Foreskin keratinocyte (primary cell): ENCODE measurements at places on chromosomes 7 and 10.

- DNase-seq = no peak
Measured at GRCh38 chr7:117127585-117128168, 174.4 kb downstream of the ST7 start.

DNA sequence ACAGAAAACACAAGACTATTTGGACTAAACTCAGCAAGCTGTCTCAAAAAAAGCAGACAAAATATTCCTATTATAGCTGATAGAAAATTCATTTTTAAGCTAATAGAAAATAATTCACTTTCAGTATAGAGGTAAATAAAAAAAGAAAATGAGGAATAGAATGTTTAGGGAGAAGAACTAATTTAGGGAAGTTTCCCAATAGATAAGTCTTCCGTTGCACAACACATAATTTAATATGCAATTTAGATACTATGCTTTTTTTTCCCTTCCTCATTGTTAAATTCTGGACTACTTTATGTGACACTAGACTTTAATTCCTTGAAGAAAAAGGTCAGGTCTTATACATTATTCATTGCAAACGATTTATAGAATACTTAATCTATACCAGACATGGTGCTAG is 10.3 kb downstream of the PNPLA8 start:
- DNase-seq = no peak

- DNase-seq = peak; percentile 74
Measured at GRCh38 chr7:157404845-157405481, 68.2 kb downstream of the DNAJB6 start.

DNA sequence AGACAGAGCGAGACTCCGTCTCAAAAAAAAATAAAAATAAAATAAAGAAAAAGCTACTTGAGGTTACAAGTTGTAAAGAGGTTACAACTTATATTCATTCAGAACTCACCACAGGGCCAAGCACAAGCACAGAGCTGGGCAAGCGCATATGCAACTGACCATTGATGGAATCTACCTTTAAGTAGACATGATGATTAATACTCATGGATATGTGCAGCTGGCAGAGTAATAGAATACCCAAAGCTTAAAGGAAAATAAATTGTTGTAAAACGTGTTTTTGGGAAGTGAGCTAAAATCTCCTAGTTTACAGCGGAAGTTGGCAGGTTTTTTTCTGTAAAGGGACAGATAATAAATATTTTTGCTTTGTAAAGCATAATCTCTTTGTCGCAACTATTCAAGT is 111.6 kb downstream of the TMEM168 start:
- peak; percentile 15 for DNase-seq

DNA sequence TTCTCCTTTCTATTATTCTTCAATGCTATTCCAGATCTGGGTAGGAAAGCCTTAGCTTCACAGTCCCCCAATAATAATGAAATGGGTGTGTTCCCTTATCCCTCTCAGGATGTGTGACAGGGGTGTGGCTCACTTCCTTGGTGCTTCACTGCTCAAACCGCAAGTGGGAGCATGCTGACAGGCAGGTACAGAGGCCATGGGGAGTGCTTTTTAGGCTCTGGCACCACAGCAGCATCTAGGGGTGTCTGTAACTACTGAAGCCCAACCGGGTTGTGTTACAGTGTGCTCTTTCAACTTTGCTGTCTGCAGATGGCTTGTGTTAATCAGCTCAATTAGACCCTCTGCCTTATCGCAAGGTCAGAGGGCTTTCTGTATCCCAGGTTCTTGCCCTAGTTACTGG is 79.4 kb upstream of the CYP2C9 start:
- no peak for DNase-seq

- no peak for DNase-seq
Measured at GRCh38 chr10:104262055-104262454, 6.9 kb upstream of the GSTO2 start.

GRCh38 chr7:139772873-139773272 is 4.9 kb downstream of the HIPK2 start:
- DNase-seq = no peak

DNA sequence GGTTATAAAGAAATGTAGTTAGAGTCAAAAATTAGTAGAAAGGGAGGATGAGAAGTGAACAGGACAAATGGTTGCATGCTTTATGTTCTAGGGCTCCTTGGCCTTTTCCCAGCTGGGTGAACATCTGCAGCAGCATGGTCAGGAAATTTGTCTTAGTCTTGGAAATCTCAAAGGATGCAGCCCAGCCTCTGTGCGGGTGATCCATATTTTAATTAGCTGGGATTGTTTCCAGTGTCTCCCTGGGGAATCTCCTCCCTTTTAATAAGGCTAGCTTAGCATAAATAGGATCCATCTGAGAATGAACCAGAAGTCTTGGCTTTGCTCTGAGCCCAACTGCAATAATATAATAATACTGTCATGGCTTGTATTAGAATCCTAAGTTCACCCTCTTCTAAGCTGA is 198.3 kb downstream of the PRKG1 start:
- DNase-seq = no peak

DNA sequence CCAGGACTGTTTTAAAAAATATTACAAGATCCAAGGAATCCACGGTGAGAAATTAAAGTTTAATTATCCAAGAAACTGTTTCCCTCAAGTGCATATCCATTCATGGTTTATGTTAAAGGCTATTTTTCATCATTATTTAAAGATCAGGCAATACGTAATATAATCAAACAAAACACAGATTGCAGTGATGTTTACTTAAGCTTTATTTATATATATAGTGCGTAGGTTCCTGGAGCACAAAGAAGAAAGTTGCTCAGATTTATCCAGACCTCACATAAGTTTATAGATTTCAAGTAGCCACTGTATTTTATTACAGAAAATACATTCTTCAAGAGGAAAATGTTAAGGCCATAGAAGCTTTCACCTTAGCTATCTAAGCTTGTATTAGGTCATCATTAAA is 210.0 kb upstream of the KLF14 start:
- DNase-seq = no peak

GRCh38 chr7:67518580-67518979 is 521.9 kb downstream of the TYW1 start:
- no peak for DNase-seq

GRCh38 chr7:114930829-114931655 is 9.1 kb downstream of the MDFIC start:
- DNase-seq = no peak

GRCh38 chr7:92809397-92809759 is 27.0 kb downstream of the CDK6 start:
- DNase-seq = no peak

DNA sequence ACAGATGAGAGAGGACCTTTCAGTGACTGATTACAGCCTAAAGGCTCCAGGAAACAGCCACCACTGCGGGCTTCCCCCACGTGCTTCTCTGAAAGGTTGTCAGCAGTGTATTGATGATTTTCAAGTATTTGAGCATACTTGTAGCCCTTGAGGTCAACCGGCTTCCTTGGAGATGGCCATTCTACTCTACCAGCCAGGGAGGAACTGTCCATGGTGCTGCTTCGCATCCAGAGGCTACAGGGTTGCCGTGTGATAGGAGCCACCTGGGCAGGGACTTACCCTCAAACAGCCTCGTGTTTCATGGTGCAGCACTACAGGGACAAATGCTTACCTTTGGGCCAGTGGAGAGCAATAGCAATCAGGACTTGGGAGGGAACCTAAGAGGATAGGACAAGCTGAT is 179.5 kb downstream of the DPP6 start:
- DNase-seq = no peak

- peak; percentile 45 for DNase-seq
Measured at GRCh38 chr10:33703501-33704213, 369.2 kb upstream of the NRP1 start.

GRCh38 chr10:3424111-3424851 is 251.7 kb upstream of the PITRM1 start:
- DNase-seq = peak; percentile 20
